Cortex of kidney (tissue), 1 donor: ENCODE measurements at places on chromosomes 6 and 20.

- DNase-seq: no peak
Measured at GRCh38 chr6:82894653-82895259, 170.9 kb downstream of the UBE3D start.

- DNase-seq: no peak
Measured at GRCh38 chr6:33882154-33882553, 78.4 kb upstream of the MLN start.

DNA sequence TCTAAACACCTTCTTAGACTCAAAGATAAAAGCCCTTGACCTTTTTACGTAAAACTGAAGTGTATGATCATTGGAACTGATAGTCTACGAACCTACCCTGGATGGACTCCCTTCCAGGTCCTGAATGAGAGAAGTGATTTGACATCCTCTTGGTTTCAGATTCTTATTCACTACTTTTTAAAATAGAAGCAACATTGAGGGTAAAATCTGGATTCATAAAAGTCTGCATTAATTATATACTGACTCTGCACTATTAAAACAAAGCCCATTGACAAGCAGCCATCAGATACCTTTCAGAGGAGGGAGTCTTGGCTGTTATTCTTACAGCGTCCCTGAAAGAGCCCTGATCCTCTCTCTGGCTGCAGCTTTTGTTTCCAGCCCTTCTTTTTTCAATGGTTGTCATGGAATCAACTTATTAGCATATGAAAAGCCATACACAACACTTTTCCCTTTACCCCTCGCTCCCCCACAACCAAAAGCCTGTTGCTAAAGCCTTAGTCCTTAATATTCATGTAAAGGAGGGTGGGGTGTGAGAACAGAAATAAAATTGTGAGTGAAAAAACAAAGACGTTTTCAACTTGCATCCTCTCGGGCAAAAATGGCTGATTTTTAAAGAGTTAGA lies 270.0 kb upstream of the MARCKS start:
- no peak for DNase-seq

- no peak for DNase-seq
Measured at GRCh38 chr20:39825950-39826349, 863.1 kb downstream of the MAFB start.

- DNase-seq: no peak
Measured at GRCh38 chr6:24923885-24924401, 11.8 kb downstream of the RIPOR2 start.

- no peak for DNase-seq
Measured at GRCh38 chr20:36408219-36408618, 102.1 kb downstream of the DLGAP4 start.

GRCh38 chr6:151096255-151096612 lies 143.5 kb upstream of the AKAP12 start:
- no peak for DNase-seq

DNA sequence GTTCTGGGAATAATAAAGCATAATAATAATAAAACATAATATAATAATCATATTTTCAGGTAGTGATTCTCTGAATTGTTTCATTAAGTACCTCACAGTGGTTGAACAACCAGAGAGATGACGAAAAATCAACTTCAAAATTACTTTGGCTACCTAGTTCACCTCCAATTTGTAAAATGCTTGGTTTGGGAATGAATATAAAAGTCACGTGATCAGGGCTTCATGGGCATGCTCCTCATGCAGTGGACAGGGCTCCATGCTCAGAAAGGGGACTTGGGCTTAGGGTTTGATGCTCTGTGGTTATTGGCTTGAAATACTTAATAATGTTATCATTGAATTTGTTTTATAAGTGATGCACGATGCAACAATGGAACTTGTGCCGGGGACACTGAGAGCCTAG lies 58.2 kb downstream of the HAO1 start:
- DNase-seq: no peak

DNA sequence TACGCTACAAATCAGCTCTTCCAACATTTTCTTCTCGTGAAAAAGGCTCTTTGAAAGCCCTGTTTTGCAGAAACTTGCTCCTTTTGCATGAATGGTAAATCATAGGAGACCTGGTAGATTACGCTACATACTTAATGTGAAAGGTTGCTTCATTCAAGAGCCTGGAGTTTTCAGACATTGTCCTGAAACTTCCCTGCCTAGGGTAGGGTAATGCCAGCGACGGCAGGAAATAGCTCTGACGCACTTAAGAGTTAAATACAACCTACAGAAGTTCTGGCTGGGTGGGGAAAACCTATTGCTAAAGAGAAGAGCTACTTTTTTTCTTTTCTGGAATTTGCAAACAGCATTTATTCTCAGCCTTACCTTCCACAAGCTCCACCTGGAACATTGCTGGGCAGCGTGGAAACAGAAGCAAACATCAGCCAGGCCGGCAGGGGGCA lies 144.5 kb downstream of the LPA start:
- no peak for DNase-seq

DNA sequence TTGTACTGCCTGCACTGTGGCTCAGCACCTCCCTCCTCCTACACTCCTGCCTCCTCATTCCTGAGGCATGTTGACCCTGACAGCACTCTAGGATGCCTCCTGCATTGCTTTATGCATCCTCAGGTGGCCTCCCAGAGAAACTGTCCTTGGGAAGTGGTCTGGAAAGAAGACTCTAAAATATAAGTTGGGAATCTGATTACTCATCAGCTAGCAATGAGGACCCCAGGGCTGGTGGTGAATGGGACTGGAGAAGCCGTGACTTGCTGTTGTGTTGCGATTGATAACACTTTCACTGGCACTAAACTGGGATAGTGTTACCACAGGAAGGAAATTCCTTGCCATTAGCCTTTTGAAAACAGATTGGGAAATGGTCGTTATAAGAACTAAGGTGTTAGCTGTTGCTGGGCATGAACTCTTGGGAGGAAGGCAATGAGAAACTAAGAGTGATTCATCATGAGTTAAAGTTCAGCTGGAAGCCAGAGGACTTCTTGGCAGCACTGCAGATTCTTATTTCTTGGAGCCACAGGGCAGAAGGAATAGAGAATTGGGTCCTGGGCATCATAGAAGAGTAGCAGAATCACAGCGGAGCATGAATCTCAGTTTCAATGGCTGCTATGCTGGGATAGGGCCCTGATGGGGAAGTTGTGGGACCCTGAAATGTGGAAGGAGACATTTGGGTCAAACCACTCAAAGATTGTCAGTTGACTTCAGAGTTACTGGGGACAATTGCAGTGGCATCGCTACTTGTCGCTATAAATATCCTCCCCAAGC lies 10.1 kb upstream of the SIRPD start:
- no peak for DNase-seq

DNA sequence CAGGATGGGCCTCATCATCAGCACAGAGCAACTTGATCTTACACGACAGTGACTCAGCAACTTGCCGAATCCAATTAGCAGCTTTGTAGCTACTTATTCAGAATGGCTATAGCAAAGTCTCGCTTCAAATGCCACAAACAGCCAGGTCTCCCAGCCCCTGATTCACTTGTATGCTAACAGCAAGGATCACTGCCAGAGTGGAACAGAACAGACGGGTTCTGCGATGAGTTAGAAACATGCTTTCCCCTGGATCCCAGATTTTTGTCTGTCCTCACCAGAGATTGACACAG lies 254.4 kb downstream of the NRN1 start:
- no peak for DNase-seq

GRCh38 chr20:53723621-53724020 lies 130.0 kb upstream of the ZNF217 start:
- no peak for DNase-seq

DNA sequence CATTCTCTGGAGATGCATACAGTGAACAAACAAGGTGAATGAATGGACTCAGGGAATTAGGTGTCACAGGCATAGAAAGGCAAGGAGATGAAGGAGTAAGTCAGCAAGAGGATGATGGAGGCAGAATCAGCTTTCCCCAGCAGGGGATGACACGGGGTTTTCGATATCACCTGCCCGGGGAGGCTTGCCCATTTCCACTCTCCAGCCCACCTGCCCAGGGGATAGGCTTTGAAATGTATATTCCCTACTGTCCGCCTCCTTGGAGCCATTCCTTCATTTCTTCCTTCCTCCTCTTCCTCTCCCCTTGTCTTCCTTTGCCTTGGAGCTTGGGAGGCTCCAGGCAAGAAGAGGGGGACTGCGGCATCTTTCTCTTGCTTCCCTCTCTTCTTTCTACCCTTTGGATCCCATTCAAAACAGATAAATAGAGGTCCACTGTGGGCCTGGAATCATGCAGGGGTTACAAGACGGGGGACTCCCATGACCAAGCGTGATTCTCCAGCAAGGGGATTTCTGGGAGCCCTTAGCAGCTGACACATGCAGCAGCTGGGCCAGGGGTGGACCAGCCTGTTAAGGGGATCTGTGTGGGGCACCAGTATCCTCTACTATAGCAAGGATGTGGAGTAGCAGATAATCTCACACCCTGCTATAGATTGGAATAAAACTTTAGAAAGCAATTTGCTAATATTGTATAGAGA lies 23.5 kb upstream of the RNF24 start:
- no peak for DNase-seq

DNA sequence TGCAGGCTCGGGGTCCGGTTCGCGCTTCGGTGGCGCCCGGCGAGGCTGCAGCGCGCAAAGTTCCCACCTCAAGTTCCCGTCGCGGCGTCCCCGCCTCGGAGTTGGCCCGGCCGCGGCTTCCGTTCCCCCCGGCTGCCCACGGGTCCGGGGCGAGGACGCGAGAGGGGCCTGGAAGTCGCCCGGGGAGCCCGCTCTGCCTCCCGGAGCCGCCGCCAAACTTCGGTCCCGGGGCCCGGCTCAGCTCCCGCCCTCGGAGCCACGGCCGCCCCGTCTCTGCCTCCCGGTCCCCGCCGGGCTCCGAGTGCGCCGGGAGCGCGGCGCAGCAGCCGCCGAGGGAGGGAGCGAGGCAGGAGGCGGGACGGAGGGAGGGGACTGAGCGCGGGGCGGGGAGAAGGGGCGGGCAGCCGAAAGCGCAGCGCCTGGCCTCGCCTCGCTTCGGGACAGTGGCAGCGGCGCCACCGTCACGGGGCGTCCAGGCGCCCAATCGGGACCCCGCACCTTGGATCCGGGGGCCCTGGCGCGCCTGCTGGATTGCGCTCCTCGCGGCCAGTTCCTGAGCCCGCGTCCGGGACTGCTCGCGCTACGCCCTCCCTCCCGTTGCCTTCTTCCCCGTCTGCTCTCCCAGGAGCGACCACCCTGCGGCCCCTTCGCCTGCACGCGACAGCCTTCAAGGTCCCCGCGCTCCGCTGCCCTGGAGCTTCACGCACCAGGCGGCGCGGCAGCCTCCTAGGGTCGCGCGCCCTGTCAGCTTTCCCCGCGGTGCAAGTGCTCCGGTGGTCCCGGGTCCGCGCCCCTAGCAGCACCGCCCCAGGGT lies at the start of gene KCNG1:
Gene KCNG1, minus strand, starts transcription at position 305 of the 814 bp plus-strand sequence. CDS start 12,769 bp downstream, outside the sequence.
- DNase-seq: no peak

DNA sequence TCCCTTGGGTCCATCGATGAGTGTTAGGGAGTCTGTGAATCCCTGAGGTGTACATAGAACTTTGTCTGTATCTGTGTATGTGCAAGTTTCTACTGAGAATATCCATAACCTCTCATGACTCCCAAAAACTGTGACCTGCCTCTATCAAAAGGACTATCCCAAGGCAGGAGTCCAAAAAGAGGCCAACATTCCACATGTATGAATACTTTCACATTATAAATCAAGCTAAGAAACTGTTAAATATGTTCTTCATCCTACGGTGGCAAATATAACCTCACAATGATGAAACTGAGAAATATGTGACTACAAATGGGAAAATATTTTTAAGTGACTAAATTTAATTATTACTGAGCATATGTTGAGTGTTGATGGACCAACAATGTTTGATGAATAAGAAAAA lies 16.1 kb upstream of the STX11 start:
- DNase-seq: no peak

DNA sequence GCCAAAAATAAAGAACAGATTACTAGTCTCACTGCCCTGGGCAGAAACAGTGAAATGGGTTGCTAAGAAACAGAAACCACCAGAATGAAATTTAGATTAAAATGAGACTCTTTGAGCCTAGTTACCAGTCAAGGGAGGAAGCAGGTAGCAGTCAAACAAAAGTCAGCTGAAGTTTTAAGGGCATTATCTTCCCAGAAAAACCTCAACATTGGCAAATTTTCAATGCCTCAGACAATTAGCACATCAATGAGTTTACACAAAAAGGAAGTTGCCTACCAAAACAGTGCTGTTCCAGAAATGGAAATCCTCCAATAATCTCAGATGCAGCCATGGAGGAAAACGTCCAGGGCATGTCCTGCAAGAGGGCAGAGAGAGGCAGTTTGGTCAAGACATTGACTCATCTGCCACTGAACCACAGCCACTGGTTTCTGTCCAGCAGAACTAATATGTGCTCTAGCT lies 399.7 kb upstream of the ADGRB3 start:
- DNase-seq: no peak

DNA sequence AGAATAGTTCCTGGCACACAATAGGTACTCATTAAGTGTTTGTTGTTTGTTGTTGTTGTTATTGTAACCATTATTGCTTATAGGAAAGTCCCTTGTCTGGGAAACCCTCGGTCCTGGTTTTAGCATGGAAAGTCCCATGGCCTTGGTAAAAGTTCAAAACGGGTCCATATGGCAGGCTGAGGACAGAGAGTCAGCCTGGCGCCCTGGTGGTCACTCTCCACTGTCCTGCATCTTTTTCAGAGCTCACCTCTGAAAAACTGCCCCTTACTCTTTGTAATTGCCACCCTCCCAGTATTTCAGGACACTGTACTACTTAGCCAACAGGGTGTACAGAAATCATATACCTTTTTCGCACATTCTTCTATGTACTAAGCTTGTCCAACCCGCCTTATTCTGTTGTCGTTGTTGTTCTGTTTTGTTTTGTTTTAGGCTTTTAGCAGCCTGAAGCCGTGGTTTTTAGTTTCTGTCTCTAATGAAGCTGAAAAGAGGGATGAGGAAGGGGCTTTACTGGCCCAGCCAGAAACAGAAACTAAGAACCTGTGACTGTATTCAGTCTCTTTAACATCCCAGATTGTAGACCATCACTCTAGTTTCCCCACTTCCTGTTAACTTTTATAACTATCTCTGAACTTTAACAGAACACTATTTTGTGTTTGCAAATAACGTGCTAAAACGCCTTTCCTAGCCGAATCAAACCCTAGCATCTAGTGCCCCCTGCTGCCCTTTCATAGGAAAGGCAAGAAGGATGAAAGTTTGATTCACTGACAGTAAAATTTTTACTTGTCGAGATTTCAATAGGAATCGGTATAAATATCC lies 7.6 kb upstream of the TMEM14A start:
- DNase-seq: no peak

GRCh38 chr6:144969154-144969553 lies 684.0 kb downstream of the UTRN start:
- no peak for DNase-seq
